ENCODE measurements at places on chromosomes 7 and 10. TPM values are rescaled to one million over a fixed set of nuclear protein-coding genes. Genes with fewer than 3 reads are reported as not detected.

The KCP gene
- total RNA-seq, result 0.42 TPM

The EPHB6 gene
- 1.4 TPM for total RNA-seq

The CDNF gene
- total RNA-seq, result 2.9 TPM

The PLEKHS1 gene
- total RNA-seq, result not detected

The CPED1 gene
- total RNA-seq, result not detected

The TAS2R41 gene
- not detected for total RNA-seq

The CPN1 gene
- total RNA-seq, result not detected

The SVOPL gene
- total RNA-seq, result not detected

The MYO1G gene
- 0.15 TPM for total RNA-seq

The HMX3 gene
- total RNA-seq, result not detected

The PRPF18 gene
- 31.6 TPM for total RNA-seq

The SPDYE8 gene
- total RNA-seq, result not detected

The HTR5A gene
- total RNA-seq, result not detected

The RPEL1 gene
- total RNA-seq, result not detected

The MOGAT3 gene
- total RNA-seq, result not detected

The ENKUR gene
- 0.33 TPM for total RNA-seq

The GPR37 gene
- 1.9 TPM for total RNA-seq

All from MCF 10A (cell line).